ENCODE measurements at places on chromosomes 12 and 14.

GRCh38 chr12:45986641-45987339, 3.6 kb downstream of the SCAF11 start:
- DNase-seq = no peak

GRCh38 chr14:62003701-62004100, 241.5 kb downstream of the SNAPC1 start:
- no peak for DNase-seq

DNA sequence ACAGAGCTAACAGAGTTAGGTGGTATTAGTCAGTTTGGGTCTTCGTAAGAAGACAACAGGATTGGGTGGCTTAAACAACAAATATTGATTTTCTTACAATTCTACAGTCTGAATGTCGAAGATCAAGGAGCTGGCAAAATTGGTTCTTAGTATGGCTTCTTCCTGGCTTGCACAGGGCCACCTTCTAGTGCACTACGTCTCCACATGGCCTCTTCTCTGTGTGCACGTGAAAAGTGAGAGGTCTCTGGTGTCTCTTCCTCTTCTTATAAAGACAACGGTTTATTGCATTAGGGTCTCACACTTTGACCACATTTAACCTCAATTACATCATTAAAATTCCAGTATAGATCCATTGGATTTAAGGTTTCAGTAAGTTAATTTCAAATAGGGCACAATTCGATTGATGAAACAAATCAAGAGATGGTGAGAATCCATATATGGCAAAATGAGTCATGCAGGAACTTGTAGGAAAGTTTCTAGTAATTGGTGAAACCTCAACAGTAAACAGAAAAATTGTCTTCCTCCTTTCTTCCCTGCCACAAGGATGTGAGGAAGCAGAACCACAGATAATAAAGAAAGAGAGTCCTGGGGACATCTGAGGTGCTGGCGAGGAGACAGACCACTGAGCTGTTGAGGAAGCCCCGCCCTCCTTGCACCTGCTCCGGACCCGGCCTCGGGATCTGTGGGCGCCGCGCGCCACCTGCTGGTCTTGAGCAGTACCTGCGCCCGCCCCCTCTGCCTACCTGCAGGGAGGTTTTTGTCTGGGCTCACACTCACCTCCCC, 846.7 kb downstream of the TMEM121 start:
- DNase-seq = no peak

- no peak for DNase-seq
Observed at GRCh38 chr12:69905801-69906200, 80.8 kb downstream of the MYRFL start.

DNA sequence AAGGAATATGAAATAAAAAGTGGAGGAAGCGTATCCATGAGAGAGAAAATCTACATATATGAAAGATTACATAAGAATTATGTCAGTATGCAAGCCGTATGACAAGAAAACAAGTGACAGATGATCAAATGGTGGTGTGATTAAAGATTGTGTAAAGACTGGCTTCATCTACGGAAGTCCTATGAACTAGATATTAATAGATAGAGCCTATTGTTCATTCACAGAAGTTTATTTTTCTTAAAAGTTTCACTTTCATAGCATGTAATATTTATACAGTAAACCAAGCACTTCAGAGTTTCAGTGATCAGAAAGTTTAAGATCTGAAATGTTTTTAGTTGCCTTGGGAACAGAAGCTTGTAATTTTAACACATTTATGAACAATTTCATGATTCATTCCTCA, 84.5 kb downstream of the VRK1 start:
- DNase-seq = no peak

- no peak for DNase-seq
Observed at GRCh38 chr12:77861317-77861716, 30.6 kb downstream of the NAV3 start.

- DNase-seq = no peak
Observed at GRCh38 chr14:79412822-79413221, 798.5 kb downstream of the DIO2 start.

DNA sequence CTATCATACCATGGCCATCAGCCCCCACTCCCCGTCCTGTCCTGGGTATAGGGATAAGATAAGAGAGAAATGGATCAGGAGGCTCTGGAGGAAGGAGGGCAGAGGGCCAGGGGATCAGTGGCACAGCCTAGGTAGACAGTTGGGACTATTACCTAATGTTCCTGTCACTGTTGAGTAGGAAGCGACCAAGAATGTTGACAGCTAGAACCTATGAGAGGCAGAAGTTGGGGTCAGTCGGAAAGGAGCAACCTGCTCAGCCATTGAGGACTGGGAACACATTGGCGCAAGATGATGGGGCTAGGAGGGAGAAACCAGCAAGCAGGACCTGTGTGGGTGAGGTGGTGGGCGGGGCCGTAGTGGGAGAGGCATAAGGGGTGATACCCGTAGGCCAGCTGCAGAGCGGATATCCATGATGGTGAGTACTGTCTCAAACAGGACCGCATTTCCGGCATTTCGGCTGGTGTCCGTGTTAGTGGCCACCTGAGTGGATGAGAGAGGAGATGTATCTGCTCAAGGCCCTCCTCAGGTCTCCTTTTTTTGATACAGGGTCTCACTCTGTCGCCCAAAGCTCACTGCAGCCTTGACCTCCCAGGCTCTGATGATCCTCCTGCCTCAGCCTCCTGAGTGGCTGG, 3.3 kb downstream of the AP1G2 start:
- no peak for DNase-seq

GRCh38 chr12:126069549-126070165, 1004.4 kb downstream of the AACS start:
- no peak for DNase-seq

DNA sequence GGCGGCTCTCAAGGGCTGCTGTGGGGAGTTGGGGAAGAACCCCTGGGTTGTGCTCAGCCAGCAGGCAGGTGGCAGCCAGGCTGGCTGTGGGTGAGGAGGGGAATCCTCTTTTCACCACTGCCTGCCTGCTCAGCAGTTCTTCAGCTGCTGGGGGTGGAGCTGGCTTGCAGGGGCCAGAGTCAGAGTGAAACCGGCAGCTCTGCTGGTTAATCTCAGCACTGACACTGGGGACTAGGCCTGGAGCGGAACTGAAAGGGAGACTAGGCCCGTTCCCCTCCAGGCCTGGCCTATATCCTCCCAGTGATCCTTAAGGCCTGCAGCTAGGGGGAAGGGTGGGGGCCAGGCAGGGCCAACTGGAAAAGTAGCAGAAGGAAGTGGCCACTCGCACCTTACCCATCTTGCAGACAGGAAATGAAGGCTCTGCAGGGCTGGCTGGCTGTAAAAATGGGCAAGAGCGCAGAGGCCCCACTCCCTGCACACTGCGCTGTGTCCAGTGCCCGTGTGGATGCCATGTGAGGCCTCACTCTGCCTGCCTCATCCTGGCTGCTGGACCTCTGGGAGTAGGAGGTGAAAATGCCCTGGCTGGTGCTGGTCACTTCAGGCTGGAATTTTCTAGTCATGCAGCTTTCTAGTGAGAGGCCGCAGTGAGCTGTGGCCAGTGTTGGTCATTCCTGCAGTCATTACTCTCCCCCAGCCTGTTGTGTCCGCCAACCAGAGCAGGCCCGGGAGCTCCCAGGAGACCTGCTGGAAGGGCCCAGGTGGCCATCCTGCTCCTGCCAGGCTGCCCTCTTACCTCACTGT, 39.4 kb downstream of the SH2B3 start:
- DNase-seq = peak; percentile 34

- no peak for DNase-seq
Observed at GRCh38 chr12:49542592-49543160, 3.8 kb downstream of the KCNH3 start.

DNA sequence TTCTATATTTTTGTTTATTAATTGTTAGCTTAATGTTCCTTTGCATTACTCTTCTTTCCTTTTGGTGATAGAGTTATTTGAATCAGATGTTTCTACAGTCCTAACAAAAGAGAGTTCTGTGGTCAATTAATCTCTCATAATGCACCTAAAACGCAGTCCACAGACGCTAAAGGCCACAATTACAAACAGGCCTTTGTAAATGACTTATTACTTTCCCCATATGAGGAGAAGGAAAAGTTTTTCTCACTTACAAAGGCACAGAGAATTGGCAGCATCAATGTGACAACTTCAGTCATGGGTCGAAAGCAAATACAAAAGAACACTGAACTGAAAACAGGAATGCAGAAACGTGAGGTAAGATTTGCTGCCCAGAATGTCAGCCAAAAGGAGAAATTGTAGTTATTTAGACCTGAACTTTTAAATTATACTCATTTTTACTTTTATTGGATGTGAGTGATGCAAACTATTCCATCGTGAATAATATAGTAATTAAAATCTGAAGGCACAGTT, 142.0 kb upstream of the SYT10 start:
- DNase-seq = no peak

GRCh38 chr14:99128185-99128584, 143.8 kb downstream of the BCL11B start:
- no peak for DNase-seq

GRCh38 chr12:5870183-5870582, 74.9 kb downstream of the ANO2 start:
- DNase-seq = no peak

DNA sequence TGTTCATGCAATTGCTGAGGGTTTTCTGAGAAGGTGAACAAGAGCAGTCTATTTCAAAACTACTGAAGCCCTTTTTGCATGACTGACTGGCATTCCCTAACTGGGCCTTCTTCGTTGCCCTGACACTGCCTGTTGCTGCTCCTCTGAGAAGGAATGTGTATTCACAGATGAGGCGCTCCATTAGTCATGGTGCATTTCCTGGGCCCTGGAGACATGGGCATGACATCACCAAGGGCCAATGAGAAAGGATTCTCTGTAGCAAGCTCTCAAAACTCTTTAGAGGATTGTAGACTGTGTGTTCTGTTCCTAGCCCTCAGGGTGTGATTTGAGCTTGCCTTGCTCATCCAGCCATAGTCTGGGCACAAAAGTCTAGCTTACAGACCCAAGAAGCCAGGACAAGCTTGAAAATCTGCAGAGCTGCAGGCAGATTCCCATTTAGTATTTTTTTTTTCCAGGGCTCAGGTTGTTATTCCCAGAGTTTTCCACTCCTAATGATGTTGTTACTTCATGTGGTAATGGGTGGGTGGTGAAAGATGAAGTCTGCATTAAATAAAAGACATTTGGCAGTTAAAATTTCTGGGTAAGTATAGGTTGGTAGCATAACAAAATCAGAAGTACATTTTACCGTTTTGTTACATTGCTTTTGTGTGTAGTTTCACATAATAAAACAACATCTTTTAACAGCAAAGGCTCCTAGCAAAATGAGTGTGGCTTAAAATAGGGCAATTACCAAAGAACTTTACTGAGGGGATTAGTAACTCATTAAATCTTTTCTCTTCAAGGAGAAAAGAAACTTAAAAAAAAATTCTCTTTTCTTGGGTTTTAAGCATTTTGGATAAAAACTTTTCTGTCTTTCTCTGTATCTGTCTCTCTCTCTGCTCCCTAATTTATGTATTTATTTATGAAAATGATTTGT, 318.4 kb downstream of the RAD51B start:
- peak; percentile 35 for DNase-seq

- DNase-seq = no peak
Observed at GRCh38 chr14:63492391-63492790, 50.8 kb downstream of the PPP2R5E start.

DNA sequence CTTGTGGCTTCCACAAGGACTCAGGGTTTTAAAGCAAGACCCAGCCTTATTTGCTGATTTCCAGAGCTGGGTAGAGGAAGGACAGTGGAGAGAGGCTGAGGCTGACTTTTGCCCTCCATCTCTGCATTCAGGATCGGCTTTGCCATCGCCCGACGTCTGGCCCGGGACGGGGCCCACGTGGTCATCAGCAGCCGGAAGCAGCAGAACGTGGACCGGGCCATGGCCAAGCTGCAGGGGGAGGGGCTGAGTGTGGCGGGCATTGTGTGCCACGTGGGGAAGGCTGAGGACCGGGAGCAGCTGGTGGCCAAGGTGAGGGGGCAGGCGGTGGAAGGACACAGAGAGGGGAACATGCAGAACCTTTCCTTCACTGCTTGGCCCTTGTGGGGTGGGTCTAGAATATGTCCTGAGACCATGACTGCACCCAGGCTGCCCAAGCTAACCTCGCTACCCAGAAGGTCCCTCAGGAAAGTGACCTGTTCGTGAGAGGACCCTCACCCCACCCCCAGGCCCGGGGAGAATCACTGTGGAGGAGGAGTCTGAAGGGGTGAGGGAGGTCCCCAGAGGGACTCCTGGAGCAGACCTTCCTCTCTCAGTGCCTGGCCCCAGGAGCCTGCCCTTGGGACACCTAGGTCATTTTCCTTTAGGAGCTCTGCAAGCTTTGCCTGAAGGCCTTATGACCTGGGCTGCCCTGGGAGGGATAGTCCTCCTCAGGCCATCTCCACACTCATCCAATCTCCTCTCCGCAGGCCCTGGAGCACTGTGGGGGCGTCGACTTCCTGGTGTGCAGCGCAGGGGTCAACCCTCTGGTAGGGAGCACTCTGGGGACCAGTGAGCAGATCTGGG, 3.1 kb downstream of the DHRS2 start:
- no peak for DNase-seq

- no peak for DNase-seq
Observed at GRCh38 chr12:109084425-109084824, 8.8 kb downstream of the ALKBH2 start.

DNA sequence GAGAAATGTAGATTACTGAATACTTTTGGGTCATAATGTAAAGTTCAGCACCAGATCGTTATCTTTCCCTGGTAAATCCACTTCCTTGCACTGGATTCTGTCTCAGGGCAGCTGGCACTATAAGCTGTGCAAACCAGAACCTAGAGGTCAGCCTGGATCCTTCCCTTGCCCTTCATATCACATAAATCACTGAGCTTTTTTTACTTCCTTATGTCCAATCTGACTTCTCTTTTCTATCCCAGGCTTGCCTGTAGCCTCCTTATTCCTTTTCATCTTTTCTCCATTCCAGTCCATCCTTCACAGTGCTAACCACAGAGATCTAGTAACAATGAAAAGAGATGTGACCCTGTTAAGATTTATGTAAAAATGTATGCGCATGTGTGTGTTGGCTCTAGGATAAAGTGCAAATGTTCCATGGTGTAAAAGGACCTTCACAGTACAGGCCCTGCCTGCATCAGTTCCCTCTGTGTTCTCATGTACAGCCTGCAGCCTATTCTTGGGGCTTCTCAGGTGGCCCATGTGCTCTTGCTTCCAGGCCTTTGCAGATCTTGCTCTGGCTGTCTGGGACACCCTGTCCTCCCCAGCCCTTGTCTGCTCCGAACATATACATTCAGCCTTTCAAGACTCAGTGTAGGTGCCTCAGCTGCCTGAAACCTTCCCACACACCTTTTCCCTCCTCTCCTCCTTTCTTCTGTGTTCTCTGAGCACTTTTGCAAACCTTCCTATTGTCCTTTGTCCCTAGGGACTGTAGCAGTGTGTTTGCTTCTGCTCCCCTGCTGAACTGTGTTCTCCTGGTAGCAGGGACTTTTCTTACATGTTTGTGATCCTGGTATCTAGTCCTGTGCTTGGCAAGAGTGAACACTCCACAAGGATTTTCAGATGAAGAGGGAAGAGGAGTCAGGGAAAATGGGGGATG, 30.0 kb downstream of the PELI2 start:
- no peak for DNase-seq

DNA sequence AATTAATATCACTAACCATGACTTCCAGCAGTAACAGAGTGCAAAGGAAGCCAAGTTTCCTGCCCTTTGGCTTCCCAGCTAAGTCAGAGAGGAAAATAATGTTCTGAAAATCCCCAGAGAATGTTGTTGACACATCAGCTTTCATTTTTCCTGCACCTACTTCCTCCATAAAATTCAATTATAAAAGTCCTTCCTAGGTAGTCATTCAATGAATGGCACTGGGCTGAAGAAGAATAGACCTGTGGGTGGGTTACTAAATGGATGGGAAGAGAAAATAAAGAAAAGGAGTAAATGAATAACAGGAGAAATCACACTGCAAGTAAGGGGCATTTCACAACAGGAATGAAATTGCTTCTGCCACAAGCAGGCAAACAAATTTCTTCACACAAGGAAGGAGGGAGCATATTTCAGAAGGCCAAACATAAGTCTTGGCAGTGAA, 73.2 kb upstream of the MDM1 start:
- DNase-seq = no peak
